NCI-H1092 (cell line): ENCODE measurements at places on chromosomes 1 and 21.

DNA sequence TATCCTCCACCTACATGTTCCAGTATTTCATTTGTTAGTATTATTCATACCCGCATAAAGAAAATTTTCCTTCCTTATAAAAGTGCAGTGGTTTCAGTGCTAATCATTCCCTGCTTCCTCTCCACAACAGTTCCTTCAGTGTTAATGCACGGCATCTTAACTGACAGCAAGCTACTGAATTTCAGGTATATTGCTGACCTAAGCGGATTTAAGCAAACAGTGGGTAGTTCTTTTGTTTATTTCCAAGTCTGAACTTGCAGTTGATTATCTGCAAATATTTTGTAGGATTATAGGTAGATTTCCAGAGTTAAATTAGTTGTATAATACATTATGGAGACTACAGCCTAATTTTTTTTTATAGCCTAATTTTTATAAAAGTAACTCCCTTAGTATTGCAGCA lies 15.1 kb upstream of the DR1 start:
- DNase-seq = no peak

GRCh38 chr1:98399218-98399617 lies 262.3 kb upstream of the SNX7 start:
- DNase-seq = no peak

DNA sequence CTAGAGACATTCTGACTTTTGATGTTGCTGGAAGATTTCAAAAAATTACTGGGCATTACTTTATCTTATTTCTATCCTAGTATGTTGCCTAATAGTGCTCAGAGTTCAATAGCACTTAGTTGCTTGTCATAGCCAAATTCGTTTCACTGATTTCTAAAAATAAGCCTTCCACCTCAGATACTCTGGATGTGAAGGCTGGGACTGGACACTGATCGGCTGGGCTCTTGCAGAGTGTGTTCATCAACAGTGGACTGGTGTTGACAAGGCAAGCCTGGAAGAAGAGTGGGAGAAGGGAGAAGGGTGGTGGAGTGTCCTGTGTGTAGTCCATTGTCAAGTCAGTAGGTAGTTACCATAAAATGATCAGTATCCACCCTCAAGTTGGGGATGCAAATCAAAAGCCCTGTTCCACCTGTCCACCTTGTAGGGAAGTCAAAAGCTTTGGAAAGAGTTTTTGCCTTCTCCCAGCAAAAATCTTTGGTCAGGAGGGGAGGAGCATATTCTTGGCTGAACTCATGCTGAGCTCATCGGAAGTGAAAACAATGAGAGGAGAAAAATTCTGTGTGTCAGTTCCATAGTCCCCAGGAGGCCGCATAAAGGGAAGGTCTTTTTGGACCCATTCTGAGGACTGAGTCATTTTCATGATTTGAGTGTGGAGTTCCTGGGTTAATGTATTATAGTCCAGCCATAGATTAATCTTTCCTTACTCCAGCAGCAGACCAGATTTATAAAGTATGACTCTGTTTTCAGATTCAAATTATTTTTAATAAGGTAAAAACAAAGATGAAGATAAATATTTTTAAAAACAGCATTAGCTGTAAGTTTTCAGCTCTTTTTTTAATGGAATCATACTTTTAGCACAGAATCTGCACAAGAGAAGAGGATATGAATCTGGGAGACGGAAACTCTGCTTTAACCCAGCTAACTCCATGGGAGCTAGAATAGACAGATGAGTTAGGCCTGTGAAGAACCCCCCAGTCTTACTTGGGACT lies 99.5 kb upstream of the BMP8A start:
- DNase-seq = no peak

DNA sequence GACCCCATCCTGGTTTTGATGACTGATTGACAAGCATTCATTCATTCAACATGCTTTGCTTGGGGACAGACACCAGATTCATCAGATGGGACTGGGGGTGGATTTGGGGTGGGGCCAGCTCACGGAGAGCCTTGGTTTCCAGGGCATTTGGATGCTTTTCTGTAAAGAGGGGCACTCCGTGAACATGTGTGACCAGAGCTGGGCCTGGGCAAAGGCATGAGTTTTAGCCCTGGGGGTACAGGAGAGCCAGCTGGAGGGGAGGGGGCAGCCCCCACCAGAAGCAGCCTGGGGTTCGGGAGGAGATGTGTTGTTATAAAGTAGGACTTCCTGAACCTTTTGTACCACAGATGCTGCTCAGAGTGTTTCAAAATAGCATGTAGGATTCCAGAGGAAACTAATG lies 99.7 kb downstream of the RIPK4 start:
- no peak for DNase-seq

DNA sequence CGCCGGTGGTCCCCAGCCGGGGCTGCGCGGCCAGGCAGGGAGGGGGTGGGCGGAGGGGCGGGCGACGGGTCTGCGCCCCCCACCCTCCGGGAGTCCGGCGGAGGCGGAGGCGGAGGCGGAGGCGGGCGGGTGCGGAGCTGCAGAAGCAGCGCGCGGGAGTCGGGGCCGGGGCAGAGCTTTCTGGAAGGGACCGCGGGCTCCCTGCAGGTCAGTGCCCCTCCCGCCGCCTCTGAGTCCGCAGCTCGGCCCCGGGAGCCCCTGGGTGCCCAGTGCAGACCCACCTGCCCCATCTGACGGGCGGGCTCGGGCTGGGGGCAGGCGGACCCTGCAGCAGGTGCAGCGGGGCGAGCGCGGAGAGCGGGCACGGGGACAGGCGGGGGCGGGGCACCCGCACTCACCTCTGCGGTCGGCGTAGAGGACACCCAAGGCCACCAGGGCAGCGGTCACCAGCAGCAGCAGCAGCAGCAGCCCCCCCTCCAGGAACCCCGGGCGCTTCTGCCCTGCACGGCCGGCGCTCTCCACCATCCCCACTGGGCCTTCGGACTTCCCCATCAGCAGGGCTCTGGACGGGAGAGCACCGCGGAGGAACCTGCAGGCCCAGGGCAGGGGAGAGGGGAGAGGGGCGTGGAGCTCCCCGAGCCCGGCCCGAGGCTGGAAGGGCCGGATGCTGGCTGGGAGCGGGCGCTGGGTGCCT lies 3.7 kb downstream of the MMEL1 start:
- DNase-seq = no peak

DNA sequence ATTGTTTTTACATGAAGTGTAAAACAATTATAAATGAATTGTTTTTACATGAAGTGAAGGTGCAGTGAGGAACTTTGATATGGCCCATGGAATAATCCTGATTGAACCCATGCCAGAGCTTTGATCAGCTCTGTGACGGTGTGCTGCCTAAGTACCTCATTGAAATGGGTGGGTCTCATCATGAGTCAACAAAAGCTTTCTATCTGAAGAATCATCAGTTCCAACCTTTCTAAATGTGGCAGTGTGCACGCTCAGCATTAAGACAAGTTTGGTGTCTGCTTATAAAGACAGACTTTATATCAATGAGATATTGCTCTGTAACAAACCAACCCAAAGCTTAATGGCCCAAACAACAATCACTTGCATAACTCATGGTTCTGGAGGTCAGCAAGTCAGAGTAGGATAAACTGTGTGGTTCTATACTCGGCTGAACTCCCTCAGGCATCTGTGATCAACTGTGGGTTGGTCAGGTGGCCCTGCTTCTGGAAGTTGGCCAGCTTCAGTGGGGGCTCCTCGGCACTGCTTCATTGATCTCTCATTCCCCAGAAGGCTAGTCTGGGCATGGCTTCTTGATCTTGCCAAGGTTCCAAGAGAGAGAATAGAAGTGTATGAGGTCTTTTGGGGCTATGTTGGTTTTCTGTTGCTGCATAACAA lies 258.0 kb downstream of the LTN1 start:
- DNase-seq = no peak

DNA sequence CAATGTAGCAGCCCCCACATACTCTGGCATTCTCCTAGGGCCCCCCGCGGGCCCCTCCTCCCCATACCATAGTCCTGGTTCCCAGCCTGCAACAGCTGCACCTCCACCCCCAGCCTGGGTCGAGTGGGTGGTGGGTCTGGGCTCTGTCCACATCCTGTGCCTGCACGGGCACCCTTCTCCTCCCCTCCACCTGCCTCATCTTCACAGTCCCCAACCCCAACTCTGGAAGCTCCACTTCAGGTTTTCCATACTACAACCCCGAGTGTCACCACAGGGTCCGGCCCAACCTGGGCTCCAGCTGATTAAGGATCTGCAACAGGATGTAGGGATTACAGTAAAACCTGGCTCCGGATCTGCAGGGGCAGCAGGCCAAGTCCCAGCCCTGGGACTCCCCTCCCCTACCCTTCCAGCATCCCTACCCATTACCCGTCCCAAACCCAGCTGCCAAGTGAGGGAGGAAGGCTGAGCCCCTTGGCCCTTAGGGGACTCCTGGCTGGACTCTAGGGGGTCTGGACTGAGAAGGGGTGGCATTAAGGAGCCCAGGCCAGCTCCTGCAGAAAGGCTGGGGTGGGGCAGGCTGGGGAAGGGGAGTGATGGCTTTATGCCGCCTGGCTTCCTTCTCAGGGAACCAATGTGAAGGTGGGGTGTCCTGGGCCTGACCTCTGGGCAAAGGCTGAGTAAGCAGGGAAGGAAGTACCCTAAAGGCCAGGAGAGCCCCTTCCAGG lies 116.8 kb downstream of the CASZ1 start:
- peak; percentile 37 for DNase-seq

DNA sequence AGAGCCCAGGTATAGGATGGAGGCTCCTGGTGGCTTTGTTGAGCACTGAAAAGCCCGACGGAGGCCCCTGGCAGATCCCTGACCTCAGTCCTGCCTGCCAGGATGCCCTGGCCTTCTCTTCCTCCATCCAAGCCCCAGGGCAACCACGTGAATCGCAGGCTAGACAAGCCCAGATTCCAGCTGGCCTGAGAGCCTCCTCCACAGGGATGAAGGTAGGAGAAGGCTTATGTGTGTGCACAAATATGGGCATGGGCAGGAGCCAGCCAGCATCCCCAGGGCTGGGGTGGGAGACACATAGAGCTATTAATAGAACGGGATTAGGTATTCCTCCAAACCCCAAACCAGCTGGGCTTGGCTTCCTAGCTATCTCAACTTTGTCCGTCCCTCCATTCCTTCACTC lies 4.0 kb upstream of the EXTL1 start:
- DNase-seq = no peak

- DNase-seq = no peak
Measured at GRCh38 chr1:234920843-234921140, 207.8 kb downstream of the TOMM20 start.

DNA sequence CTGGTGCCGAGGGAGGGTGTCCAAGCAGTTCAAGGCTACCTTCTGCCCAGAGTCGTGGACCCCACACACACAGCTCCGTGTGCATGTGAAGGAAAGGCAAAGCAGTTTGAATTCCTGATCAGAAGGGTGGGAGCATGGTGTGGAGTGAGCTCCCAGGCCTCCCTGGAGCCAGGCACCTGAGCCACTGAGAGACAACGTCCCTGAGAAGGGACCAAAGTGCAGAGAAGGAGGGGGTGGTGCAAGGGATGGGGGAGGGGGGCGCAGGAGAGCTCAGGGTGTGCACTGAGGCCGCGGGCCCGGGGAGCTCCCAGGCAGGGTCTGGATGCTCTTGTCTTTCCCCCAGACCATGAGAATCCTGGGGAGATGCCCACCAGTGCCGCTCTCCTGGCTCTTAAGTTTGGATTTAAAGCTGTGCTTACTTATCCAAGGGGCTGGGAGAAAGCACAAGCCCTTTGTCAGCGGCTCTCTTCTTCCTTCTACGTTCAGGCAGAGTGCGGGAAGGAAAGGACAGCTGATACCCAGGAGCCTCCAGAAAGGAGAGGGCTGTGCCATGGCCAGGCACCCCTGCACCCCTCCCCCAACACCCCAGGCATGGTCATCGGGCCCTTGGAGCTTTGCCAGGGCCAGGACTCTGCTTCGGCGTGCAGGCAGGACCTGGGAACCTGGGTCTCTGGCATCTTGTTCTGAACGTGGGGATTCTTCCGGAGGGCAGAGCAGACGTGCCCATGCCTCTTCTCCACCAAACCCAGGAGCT lies 24.1 kb downstream of the ACTA1 start:
- peak; percentile 40 for DNase-seq

DNA sequence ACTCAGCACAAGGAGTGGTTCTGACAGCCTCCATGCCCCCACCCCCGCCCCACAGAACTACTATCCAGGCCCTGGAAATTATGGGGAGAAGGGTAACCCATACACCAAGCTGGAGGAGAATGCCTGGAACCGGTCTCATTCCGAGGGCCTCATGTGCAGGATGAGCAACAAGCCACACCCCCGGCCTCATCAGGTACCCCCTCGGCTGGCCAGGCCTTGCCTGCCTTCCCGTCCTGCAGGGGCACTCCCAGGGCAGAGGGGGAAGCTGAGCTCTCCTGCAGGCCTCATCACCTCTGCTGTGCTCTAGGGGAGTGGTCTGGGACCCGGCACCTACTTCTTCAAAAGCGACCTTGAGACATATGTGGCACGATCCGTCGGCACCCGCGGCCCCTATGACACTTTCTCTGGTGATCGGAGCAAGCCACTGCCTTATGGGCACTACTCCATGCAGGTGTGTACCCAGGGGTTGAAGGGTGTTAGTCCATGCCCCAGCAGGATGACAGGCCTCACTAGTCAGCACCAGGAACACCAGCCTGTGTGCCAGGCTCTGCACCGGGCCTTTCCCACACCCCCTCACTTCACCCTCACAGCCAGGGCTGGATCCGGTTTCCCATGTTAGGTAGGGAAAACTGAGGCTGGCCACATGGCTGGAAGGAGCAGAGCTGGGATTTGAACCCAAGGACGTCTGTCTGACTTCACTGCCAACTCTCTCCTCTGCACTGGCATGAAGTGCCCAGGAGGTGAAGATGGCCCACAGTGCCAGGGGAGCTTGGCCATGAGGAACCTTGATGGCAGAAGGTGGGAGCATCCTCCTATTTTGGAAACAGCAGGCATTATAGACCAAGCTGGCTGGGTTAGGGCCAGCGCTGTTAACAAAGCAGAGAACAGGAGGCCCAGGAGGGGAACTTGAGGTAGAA lies 10.9 kb upstream of the TTC22 start:
- DNase-seq = no peak

GRCh38 chr1:83706354-83706938 lies 292.5 kb downstream of the TTLL7 start:
- DNase-seq = no peak

- DNase-seq = no peak
Measured at GRCh38 chr1:38336961-38337360, 290.4 kb upstream of the POU3F1 start.

DNA sequence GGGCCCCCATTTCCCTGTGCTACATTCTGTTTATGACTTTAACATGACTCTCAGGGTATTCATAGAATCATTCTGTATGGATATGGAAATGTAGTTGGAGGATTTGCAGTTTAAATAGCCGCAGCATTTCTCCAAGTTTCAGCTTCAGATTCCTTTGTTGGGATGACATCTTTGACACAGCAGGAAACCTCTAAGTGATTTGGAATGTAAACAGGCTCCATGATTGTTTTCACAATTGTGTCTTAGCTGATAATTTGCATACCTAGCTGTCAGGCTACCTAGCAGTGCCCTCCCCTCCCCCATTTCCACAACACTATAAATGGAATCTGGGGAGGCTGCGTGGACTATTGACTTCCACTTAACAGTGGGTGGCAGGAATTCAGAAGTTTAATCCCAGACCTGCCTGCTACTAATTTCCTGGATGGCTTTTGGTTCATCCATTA lies 290.2 kb downstream of the HLX start:
- no peak for DNase-seq

- peak; percentile 29 for DNase-seq
Measured at GRCh38 chr21:41783476-41784180, 16.8 kb upstream of the RIPK4 start.
